H7 (cell line): ENCODE measurements at places on chromosomes 5 and 9.

DNA sequence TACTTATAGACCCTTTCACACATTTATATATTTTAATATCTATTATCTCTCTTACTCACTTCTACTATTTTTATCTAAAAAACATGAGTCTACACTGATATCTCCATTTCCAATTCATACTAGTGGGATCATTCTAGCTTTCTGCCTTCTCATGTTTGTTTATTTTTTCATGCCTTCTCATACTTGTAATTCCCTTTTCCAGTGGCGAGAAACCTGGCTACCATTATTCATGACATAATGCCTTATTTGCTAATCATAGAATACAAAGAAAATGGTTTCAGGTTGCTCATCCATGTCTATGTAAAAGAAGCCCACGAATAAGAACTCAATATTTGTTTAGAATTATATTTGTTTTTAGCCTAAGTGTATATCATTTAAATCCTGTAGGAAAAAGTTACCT lies 232.7 kb upstream of the ACTBL2 start:
- DNase-seq: no peak

DNA sequence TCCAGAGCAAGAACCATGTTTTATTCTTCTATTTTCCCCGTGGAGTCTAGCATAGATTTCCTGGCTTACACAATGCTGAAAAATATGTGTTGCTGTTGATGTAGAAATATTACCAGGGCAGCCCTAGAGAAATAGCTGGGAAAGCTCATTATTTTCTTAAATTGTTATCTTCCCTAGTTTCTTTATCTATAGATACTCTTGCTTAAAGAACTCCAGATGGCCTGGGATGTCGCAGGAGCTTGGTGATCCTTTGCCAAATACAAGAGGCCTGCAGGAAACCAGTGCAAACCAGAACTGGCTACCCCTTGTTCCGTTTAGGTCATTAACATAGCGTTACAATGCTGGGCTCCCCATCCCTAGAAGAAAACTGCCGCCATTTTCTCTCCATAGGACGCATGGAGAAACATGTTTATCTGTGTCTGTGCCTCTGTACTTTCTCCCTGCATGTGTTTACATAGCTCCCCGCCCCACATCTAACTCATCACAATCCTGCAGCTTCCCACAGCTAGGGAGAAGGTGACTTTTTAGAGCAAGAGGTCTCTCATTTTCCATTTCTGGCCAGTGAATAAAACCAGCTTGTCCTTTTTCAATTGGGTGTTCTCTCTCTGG lies 6.4 kb downstream of the PRLR start:
- DNase-seq: no peak

- DNase-seq: peak; percentile 11
Observed at GRCh38 chr9:136867917-136868316, 1.8 kb upstream of the EDF1 start.

DNA sequence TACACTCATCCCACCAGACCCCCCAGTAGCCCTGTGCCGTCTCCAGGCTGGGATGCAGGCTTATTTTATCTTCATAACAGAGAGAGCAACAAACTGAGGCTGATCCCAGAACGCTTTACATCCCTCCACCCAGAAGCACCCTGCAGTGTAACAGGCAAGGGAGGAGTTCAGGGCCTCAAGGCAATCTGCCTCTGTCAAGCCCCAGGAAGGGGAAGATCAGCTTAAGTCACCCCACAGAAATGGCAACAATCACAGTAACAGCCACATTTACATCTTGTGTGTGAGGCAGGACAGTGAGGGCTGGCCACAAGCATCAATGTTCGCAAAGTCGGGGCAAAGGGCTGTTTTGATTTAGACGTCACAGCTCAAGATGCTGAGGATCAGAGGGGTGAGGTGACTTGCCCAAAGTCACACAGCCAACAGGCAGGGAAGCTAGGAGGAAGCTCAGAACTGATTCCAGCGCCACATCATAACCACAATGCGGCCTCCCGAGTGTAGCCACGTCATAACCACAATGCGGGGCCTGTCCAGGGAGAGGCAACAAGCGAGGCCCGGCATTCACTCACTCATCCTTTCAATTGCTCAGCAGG lies 14.4 kb downstream of the STK10 start:
- DNase-seq: peak; percentile 21

GRCh38 chr9:86794391-86795046 lies 152.8 kb downstream of the GAS1 start:
- DNase-seq: no peak

DNA sequence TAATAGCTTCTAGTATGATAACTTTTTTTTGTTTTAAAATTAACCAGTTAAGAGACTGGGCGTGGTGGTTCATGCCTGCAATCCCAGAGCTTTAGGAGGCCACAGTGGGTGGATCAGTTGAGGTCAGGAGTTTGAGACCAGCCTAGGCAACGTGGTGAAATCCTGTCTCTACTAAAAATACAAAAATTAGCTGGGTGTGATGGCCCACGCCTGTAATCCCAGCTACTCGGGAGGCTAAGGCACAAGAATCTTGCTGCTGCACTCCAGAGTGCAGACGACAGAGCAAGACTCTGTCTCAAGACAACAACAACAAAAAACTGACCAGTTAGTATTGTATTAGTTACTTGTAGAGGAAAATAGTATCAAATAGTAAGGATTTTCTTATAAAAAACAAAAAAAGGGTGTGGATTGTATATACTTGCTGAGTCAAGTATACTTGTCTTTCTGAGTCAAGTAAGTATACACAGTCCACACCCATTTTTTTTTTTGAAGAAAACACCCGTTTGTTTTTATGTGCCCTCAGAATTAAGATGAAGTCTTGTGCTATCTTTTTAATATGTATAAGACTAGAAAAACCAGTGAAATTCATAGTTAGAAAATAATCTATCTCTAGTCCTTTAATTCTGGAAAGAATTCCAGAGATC lies 25.3 kb downstream of the UBAP1 start:
- no peak for DNase-seq

- DNase-seq: no peak
Observed at GRCh38 chr9:33480976-33481375, 7.3 kb upstream of the NOL6 start.

DNA sequence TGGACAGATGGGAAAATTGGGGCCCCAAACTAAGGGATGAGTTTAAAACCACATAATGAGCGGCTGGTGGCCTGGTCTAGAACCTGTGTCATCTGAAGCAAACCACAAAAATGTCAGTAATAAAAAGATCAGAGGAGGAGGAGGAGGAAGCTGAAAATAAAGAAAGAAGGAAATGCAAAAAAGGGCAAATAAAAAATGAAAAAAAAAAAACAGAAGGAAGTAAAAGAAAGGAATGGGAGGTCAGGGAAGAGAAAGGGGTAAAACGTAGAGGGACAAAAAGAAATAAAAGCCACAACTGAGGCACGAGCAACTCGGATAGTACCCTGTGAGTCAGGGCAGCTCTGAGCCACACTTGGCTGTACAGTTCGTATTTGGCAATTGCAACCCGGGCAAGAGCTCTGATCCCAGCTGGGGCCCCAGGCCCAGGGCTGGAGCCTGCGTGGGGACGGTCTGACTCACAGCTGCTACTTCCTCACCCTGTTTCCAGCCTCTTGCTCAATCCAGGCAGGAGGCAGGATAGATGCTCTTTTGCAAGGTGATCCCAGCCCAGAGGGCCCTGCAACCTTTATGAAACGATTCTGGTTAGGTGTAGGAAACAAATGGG lies 137.9 kb upstream of the TRIM32 start:
- no peak for DNase-seq

GRCh38 chr9:137095664-137096517 lies 9.1 kb downstream of the MAN1B1 start:
- no peak for DNase-seq

DNA sequence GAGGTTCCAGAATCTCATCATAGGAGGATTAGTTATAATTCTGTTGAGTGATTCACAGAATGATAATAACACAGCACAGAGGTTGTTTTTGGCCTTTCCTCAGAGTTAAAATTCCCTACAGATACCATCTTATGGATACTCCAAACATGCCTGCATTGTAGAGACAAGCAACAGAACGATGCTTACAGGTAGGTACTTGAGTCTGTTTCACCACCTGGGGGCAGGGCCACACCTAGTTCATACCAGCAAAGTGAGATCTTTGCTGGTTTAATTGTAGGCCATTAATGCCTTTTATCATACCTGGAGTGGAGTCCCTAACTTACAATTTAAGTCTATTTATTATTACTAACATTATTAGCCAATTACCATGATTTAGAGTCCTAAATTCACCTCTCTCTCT lies 416.5 kb upstream of the TLE4 start:
- peak; percentile 7 for DNase-seq

- DNase-seq: no peak
Observed at GRCh38 chr9:80204054-80204453, 632.3 kb downstream of the TLE4 start.

DNA sequence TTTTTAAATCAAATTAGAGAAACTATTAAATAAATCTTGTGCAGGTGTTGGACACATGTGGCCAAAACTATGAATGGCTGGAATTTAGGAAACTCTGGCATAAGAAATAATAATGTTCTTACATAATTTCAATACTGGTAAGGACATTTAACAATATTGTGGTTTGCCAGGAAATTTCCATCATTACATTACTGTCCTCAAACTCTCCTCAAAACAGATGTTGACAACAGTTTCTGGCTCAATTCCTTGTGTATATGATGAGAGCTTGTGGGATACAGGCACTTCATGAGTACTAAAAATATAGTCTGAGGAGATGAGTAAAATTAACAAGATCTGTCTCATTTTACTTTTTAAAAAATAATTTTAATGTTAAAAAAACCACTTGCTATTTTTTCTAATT lies 27.9 kb downstream of the MCTP1 start:
- no peak for DNase-seq

DNA sequence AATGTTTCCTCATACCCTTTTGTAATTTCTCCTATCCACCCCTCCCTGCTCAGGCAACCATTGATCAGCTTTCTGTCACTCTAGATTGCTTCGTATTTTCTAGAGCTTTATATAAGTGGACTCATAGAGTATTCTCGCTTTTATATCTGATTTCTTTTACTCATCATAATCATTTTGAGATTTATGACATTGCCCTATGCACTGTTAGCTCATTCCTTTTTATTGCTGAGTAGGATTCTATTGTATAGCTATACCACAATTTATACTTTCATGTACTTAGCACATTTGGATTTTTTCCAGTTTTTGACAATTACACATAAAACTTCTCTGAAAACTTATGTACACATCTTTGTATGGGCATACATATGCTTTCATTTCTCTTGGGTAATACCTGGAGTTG lies 68.9 kb downstream of the MEGF10 start:
- DNase-seq: no peak

GRCh38 chr9:105290418-105290817 lies 46.0 kb downstream of the SLC44A1 start:
- no peak for DNase-seq

GRCh38 chr9:34123682-34124081 lies 2.8 kb downstream of the DCAF12 start:
- DNase-seq: no peak

GRCh38 chr9:95458666-95459065 lies 58.1 kb downstream of the PTCH1 start:
- no peak for DNase-seq

GRCh38 chr5:84088996-84089395 lies 295.7 kb downstream of the EDIL3 start:
- no peak for DNase-seq

- no peak for DNase-seq
Observed at GRCh38 chr9:83191154-83191553, 128.2 kb upstream of the RASEF start.

- DNase-seq: no peak
Observed at GRCh38 chr9:104177003-104177611, 83.0 kb downstream of the SMC2 start.

DNA sequence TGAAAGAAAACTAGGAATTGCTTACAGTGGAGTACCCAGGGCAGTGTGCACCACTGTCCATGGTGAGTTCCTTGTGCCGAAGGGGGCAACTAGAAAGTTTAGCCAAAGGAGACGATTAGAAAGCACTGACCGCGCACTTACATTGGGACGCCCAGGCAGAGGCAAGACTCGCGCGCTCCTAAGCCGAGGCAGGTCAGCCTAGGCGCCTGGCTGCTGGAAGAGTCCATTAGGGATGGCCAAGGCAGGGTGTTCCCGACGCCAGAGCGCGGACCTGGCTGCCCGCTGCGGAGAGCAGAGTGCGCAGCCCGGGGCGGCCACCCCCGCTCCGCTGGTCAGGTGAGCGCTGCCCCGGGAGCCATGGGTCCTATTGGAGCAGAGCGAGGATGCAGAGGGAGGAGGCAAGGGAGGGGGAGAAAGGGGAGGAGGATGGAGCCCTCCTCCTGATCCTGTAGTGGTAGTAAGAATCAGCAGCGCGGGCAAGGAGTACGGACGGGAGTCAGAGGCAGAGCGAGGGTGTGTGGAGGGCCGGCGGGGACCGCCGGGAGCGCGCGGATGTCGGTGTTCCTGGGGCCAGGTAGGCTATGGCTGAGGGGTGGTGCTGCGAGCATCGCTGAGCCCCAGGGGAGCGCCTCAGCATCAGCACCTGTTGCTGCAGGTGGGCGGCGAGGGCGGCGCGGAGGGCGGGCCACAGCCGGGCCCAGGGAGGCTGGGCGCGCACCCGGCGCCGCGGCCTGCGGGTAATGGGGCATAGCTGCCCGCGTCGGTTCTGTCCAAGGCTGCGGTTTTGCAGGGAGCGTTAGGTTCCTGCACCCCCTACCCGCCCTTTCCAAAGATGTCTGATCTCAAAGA lies at the start of gene ADGRV1:
ADGRV1 (plus strand) TSS at position 454 of the 849 bp plus-strand sequence; CDS start at position 553, 99 bp downstream.
- peak; percentile 95 for DNase-seq

- no peak for DNase-seq
Observed at GRCh38 chr5:162160401-162160800, 92.8 kb downstream of the GABRG2 start.

DNA sequence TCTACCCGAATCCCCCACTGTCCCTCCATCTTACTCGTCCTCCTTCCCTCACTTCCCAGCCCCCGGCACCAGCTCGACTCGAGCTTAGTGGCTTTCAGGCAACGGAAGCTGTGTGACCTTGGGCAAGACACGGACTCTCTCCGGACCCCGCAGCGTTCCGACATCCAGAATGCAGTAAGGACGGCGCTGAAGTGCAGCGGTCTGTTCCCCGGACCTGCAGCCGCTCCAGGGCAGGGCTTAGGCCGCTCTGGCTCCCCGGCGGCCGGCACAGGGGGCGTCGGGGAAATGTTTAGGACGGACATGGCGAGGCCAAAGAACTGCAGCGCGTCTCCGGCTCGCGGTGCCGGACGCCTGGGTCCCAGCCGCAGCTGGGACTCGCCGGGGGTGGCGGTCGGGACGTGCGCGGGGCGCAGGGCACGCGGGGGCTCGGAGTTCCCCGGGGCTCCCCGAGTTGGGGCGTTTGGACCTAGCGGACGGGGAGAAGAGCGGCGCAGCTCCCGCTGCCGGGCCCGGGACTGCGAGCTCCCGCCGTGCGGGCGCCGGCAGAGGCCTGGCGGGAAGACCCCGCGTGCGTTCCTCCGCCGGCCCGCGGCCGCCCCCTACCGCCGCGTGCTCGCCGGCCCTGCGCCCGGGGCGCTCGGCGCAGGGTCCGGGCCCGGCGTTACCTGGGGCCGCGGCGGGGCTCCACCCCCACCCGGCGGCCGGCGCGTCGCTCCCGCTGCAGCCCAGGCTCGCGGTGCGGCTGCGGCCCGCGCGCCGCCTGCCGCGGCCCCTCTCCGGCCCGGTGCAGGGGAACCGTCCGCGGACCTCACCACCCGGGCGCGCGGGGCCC lies 5.6 kb upstream of the RNF44 start:
- DNase-seq: peak; percentile 94

GRCh38 chr5:52554293-52554692 lies 233.4 kb upstream of the ITGA1 start:
- DNase-seq: no peak
